ENCODE measurements at places on chromosomes 12 and 14.

- no peak for DNase-seq
Observed at GRCh38 chr14:102819747-102820330, 42.6 kb downstream of the TRAF3 start.

GRCh38 chr12:77965790-77966189, 135.1 kb downstream of the NAV3 start:
- no peak for DNase-seq

DNA sequence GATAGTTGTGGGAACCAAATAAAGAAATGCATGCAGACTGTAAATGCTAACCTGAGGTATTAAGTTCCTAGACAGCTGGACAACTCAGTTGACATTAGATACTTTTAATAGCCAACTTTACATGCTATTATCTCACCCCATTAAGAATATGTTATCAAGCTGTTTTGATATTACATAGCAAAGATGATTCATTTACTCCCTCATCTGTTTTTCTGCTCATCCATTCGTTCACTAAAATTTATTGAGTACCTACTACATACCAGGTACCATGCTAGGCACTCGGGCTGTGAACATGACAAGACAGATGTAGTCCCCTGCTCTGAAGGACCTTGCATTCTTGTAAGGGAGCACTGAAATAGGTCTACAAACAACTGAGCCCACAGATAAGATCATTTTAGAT, 192.4 kb downstream of the DACT1 start:
- DNase-seq = no peak

GRCh38 chr12:2332947-2333346, 280.2 kb downstream of the CACNA1C start:
- DNase-seq = no peak

DNA sequence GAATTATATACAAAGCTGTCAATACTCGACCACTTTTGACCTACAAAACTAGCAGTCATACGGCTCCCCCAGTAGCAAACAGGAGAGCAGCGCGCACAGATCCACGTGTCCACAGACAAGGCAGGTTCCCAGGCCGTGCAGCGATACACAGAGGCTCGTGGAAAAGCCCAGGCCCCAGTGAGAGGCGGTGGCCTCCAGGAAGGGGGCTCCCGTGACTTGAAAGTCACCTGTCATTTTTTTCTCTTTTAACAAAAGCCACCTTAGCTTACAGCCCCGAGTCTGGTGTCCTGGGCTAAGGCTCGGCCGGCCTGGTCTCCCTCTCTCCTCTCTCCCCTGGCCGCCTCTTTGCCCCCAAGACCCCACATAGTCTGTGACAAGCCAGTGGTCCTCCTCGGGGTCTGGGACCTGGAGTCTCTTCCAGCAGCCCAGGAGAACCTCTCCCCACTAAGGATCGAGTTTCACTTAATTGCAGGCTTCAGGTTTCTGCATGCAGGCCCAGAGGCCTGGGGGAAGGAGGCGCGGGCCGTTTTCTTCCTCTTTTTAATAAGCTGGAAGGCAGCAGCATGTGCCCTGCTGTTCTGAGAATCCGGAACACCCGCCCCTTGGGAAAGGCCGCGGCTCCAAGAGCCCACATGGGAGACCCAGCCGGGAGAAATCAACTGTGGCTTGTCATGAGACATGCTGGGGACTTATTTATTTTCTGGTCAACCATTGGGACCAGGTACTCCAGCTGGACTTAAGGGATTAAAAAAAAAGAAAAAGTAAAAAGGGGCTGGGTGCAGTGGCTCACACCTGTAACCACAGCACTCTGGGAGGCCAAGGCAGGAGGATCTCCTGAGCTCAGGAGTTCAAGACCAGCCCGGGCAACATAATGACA, 15.9 kb downstream of the NCOR2 start:
- no peak for DNase-seq

GRCh38 chr14:89348722-89349121, 68.3 kb downstream of the FOXN3 start:
- DNase-seq = no peak

DNA sequence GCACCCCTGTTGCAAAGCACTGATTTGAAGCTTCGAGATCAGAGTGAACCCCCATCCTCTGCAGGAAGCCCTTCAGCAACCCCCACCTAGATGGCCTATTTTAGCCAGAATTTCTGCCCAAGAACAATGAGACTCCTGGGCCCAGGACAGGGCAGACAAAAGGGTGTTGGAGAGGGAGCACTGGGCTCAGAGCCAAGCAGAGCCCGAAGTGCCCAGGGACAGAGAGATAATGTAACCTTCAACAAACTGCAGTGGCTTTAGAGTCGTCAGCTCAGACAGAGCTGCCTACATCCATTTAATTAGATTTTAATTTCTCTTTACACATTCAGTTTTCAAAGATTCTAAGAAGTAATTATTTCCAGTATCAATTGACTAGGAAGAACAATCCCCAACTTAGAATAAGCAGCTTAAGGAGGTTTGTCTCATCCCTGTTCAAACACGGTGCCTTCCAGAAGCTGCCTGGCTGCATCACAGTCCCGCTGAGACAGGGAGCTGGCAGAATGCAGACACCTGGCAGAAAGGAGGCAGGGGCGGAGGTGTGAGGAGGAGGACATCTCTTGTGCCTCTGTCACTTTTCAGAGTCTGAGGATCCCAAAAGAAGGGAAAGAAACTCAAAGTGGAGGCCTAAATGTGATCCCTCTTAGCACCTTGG, 504.9 kb upstream of the CCDC196 start:
- DNase-seq = no peak

DNA sequence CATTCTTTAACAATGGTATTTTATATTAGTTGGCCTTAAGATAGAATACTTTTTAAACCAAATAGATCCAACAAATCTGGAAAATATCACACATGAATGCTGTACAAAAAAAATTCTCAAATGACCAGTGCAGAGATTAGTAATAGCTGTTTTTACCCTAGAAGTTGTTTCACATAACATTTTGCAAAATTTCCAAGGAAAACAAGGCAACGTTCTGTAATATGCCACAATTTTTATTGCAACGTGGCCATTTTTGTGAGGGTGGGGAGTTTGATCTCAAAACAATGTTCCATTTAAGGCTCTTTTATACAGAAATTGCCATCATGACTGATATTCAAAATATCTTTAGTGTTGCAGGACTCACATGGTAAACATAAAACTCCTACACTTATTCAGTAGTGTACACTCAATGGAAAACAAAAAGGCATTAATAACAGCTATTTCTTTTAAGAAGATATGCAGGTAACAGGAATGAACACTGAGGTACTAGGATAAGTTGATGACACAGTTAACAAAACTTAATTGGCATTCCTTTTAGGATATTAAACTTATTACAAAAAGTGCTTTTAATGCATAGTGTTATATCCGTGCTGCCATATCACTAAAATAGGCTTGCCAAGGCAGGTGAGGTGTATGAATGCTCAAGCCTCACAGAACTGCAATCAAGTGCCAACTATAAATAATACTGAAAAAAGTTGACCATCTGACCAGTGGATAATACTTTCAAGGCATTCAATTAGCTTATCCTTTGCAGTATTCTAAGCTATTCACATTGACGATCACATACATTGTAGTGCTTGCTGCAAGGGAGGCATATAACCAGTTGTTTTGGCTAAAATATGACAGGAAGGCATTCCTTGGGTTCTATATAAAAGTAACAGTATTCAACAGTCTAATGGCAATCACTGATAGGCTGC, 2.3 kb downstream of the CFL2 start:
- DNase-seq = no peak

GRCh38 chr12:16884056-16884455, 278.1 kb upstream of the LMO3 start:
- DNase-seq = no peak

DNA sequence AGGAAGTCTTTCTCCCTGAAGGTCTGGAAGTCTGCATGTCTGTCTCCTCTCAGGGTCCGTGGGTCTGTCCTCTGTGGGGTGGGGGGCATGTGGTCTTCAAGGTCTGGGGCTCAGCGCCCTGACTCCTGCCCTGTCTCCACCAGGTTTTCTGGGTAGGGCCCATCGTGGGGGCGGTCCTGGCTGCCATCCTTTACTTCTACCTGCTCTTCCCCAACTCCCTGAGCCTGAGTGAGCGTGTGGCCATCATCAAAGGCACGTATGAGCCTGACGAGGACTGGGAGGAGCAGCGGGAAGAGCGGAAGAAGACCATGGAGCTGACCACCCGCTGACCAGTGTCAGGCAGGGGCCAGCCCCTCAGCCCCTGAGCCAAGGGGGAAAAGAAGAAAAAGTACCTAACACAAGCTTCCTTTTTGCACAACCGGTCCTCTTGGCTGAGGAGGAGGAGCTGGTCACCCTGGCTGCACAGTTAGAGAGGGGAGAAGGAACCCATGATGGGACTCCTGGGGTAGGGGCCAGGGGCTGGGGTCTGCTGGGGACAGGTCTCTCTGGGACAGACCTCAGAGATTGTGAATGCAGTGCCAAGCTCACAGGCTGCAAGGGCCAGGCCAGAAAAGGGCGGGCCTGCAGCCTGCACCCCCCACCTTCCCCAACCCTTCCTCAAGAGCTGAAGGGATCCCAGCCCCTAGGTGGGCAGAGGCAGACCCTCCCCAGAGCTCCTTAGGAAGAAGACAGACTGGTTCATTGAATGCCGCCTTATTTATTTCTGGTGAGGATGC, 3.4 kb downstream of the AQP5 start:
- DNase-seq = no peak

- DNase-seq = no peak
Observed at GRCh38 chr12:26845984-26846383, 13.0 kb upstream of the ITPR2 start.

- no peak for DNase-seq
Observed at GRCh38 chr12:8947737-8948136, 1.7 kb downstream of the M6PR start.

- DNase-seq = no peak
Observed at GRCh38 chr12:95528431-95528830, 22.8 kb downstream of the USP44 start.

- no peak for DNase-seq
Observed at GRCh38 chr14:66473223-66473622, 12.9 kb upstream of the CCDC196 start.

- no peak for DNase-seq
Observed at GRCh38 chr12:112035219-112035785, 22.1 kb downstream of the ERP29 start.

GRCh38 chr14:74754157-74754556, 9.0 kb upstream of the YLPM1 start:
- no peak for DNase-seq

- no peak for DNase-seq
Observed at GRCh38 chr12:131723532-131723931, 12.6 kb downstream of the SFSWAP start.

GRCh38 chr14:98886982-98887381, 385.0 kb downstream of the BCL11B start:
- DNase-seq = no peak

DNA sequence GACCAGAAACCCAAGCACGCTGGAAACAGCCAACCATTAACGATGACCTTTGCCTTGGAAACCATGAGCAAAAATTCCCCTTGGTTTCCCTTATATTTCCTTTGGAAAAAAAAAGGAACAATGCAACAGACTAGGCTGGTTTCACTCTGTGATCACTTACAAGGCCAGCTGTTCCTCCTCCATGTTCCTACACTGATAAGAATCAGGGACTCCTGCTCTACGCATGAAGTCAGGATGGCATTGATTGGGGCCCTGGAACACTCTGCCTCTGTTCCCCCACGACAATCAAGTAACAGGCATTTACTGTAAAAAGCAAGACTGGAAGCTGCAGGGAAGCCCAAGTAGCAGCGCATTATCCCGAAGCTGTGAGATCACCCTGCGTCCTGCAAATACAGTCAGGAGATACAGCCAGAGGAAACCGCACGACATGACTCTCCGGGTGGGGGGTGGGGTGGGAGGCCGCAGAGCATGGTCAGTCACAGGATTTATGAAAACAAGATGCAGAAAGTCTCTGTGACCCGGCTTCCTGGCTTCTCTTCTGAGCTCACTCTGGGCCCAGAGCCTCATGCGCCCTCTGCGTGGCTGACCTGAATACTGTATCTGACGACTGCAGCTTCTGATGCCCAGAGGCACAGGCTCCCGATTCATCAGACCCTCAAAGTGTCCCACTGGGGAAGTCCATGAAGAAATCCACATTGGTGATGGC, 31.1 kb downstream of the SSH1 start:
- no peak for DNase-seq

DNA sequence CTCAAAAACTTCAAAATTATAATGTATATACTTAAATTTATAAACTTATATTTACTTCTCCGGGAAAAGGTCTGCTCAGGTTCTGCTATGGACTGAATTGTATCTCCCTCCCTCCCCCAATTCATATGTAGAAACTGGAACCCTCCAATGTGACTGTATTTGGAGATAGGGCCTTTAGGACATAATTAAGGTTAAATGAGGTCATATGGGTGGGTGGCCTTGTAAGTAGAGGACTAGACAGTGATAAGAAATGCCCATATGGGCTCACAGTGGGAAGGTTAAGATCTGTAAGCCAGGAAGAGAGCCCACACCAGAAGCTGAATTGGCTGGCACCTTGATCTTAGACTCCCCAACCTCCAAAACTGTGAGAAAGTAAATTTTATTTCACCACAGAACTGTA, 84.5 kb downstream of the TAOK3 start:
- no peak for DNase-seq

- no peak for DNase-seq
Observed at GRCh38 chr14:59772233-59772632, 98.3 kb downstream of the RTN1 start.

DNA sequence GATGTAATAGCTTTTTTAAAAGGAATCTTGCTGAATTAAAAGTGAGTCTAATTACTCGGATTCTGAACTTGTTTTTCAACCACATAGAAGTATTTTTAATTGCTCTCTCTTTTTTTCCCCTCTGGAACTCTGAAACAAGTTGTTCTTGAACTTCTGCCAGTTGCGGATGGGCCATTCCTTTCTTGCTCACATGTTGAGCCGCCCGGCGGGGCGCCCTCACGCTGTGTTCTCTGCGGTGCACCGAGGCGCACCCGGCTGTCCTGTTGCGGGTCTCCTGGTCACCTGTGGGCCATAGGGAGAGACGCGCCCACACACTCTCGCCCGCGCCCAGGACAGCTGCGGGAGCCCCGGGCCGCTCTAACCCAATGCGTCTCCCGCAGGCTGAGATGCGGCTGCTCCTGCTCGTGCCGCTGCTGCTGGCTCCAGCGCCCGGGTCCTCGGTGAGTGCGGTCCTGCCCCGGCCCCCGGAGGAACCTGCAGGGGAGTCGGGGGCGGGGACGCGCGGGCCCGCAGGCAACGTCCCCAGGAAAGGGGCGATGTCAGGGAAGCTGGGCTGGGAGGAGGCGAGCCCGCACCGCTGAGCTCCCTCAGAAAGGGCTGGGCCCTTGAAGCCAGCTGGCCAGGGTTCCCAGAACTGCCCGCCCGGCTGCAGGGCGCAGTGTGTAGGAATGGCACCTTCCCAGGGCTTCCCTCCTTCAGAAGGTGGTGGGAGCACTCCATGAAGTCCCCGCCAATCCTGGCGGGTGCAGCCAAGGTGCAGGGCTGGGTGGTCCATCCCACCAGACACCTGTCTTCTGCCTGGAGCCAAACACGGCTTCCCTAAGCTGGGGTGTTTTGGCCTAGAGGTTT, 2.3 kb downstream of the PAPLN start:
- DNase-seq = no peak
